ENCODE measurements at places on chromosomes 1 and 21.

GRCh38 chr1:235074523-235075047, 54.1 kb downstream of the TOMM20 start:
- no peak for DNase-seq

DNA sequence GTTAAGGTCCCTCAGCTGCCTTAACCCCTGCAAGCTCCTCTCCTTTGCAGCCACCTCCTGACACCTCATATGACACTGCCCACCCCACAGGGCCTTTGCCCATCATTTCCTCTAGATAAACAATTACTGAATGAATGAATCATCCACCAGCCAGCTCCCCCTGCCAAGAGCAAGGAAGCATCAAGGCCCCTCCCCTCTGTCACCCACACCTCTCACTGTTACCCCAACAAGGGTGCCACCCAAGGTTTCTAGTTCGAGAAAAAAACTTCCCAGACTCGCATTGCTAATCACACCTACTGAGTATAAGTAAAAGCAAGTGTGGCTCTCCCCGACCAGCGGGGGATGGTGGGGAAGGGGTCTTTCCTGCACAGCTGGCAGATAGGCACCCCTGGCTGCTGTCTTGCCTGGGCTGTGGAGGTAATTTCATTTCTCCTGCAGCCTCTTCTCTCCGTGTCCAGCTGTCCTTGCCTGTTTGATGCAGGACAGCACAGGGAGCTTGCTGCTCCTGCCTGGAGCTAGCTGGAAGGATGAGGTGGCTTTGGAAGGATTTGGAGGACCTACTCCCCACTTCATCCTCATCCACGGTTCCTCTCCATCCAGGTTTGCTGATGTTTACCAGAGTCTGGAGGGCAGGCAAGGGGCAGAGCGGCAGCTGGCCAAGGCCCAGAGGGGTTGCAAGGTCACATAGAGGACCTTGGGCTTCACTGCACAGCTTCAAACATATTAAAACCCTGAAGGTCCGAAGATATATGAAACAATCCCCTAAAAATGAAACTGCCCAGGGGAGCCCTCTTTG, 33.1 kb upstream of the LBR start:
- peak; percentile 37 for DNase-seq

DNA sequence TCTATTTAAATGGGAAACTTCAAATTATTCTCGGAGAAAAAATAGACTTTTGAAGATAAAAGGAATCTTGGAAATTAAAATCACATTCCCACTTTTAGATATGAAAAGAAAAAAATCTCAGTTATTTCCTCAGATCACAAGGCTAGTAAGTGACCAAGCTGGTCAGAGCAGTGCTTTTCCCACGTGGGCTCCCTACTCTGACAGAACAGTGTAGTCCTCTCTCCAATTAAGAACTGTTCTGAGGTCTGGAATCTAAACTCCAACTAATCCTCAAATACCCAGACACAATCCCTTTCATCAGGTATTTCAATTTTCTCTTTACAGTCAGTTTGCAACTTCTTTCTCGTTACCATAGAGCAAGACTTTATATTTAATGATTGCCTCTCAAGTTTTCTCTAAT, 50.6 kb downstream of the RGS21 start:
- no peak for DNase-seq

DNA sequence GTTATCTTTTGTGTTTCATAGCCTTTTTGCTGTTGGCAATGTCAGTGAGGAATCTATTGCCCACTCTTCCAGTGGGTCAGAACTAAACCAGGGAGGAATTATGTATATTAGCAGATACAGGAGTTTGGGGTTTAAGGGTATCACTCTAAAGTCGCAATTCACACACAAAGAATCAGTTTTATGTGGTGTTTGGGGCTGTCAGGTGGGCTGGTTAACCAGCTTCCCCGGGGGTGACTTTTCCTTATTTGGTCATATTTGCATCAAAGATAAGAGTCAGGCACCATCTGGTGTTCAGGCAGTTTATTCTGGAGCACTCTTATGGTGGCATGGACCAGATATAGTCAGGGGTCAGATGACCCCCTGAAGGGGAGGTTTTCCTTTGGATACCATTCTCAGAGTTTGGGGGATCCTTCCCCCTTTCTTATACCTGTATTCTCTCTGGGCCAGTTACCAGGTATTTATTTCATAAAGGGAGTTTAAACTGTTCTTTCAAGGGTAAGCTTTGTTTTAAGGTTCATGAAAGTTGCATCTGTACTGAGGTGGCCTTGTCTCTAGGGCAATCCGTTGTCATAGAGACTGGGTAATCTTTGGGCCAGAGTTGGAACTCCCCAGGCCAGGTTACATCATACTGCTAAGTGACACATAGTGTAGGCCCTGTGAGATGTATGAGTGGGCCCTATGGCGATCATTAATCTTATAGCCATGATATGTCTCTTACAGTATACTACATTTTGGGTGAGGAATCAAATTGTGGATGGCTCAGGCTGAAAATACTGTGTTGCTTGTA, 148.2 kb downstream of the RWDD3 start:
- DNase-seq: no peak

DNA sequence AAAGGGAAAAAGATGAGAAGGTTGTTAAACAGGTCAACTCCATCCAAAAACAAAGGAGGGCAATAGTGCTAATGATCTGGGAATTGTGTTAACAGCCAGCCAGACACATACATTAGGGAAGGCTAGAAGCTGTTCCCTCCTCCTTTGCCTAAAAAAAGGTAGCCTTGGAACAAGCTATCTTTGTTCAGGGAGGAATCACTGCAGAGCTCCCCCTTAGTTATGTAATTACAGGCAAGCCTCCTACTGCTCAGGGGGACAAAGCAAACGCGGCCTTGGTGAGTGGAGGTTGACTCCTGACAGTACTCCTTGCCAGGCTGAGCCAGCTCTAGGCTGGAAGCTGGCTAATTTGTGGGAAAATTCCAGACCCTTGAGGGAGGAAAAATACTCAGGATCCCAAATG, 97.6 kb downstream of the VAV3 start:
- no peak for DNase-seq

GRCh38 chr1:101174722-101175121, 62.1 kb upstream of the S1PR1 start:
- no peak for DNase-seq

- DNase-seq: no peak
Measured at GRCh38 chr1:162206300-162206699, 136.8 kb downstream of the NOS1AP start.

DNA sequence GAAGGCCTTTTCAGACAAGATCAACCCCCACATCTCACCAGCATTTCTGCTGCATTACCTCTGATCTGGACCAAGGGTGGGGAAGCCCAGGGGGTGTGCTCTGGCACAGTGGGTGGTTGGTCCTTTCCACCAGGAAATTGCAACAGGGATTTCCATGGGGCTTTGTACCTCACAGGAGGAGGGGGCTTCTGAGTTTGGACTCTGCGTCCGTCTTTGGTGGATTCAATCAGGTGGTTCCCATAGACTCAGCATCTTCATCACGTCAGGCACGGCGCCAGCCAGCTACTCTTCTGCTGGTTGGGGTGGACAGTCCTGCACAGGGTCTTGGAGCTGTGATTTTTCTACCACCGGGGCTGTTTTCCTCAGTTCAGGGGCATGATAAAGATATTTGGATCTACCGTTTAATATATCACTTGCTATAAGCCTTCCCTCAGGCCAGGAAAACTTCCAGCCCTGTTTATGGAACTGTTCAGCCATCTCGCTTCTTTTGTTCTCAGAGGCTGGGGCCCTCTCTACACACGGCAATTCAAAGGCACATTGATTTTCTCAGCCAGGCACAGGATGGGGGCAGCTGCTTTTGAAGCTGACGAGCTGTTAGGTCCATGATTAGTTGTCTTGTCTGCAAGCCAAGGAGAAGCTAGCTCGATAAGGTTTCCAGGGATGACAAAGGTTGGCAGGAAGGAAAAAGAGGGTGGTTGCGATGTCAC, 467.3 kb downstream of the CAMTA1 start:
- no peak for DNase-seq

DNA sequence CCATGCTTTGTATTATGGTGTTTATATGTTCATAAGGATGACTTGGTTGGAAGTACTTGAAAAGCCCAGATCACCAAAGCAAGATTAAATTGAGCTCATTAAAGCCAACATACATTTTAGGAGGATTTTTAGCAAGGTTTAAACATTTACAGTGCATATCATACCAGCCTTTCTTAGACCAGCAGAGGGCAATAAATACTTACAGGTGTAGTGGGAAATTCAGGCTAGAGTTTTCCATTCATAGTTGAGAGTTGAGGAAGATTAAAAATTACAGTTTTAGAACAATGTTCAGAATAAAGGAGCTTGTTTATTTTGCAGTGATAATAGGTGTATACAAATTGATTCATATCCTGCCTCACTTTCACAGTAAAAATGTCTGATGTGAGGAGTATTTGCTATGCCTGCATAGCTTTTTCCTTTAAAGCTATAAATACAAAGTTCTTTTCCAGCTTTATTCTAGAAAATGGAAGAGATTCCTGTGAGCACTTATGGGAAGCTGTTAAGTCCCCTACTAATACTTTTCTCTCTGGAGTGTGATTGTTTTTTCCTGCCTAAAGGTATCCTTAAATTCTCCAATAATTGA, 35.3 kb downstream of the DTL start:
- no peak for DNase-seq

- no peak for DNase-seq
Measured at GRCh38 chr1:223177681-223178080, 34.6 kb upstream of the TLR5 start.

DNA sequence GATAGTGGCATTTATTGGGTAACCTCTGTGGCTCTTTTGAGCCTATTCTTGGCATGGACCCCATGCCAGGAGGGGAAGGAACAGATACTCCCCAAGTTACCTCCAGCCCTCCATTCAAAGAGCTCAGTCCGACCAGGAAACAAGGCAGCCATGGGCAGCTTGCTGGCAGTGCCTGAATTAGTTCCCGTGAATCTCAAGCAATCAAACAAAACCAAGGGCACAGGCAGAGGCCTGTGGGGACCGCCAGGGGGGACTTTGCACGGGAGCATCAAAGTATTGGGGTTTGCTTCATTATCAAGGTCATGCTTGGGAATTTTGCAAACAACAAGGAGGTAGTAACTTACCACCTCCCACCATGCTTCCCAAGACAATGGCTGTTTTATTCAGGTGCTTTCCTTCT, 81.2 kb upstream of the IFFO2 start:
- DNase-seq: no peak

- no peak for DNase-seq
Measured at GRCh38 chr1:201400852-201401230, 1.7 kb upstream of the LAD1 start.

DNA sequence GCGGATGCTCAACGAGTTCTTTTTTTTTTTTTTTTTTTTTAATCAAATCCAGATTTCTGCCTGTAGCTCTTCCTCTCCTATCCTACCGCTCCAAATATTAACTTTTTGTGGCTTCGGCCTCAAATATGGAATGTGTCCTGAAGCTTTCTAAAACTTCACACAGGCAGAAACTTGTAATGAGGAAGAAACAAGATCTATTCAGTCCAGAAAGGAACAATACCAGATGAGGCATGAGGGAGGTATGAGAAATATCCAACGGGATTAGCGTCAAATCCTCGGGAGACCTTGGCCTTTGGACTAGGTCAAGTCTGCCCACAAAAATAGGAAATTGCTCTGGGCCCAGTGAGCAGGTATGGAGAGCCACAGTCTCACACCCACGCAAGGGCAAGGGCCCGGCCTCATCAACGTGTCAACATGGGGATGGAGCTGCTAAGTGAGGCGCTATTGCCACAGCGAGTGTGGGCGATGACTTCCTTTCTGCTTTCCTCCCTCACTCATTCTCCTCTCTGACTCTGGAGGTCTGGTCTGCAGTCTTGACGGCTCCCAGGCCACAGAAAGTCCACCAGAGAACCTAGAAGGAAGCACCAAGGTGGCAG, 66.6 kb downstream of the BCAR3 start:
- DNase-seq: no peak

DNA sequence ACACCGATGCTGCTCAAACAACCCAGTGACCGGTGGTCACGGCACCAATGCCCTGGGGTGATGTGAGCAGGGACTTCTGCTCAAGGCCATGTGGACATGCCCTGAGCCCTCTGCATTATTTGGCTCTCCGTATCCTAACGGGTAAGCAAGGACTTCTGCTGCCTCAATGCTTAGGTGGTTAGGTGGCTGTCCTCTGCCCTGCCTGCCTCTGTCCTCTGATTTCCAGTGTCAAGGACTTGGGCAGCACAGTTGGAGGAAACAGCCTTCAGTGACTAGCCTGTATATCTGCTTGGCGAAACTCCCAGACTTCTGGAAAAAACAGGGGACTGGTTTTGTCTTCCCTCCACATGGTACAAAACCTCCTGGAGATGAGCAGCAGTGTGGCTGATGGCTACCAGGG, 34.5 kb downstream of the DNAJC11 start:
- DNase-seq: no peak

DNA sequence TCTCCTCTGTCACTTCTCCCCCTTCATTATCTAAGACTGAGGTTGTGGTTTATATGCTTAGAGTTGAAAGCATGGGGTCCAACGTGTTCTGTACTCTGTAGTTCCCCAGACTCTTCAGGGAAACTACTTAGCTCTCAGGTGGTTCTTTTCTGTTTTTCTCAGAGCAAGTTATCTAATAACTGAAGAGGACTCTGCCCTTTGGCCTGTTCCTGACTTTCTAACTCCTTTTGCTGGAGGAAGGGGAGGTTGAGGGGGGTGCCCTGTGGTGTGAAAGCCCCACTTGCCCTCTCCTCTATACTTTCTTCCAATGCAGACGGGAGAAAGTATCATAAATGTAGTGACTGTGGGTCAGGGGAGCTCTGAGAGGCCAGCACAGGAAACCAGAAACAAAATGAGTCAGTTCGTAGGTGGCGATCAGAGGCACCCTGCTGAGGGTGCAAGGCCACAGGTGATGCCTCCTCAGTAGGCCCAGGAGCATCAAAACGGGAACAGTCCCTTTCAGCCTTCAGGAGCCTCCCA, 5.0 kb downstream of the SLC25A44 start:
- no peak for DNase-seq

DNA sequence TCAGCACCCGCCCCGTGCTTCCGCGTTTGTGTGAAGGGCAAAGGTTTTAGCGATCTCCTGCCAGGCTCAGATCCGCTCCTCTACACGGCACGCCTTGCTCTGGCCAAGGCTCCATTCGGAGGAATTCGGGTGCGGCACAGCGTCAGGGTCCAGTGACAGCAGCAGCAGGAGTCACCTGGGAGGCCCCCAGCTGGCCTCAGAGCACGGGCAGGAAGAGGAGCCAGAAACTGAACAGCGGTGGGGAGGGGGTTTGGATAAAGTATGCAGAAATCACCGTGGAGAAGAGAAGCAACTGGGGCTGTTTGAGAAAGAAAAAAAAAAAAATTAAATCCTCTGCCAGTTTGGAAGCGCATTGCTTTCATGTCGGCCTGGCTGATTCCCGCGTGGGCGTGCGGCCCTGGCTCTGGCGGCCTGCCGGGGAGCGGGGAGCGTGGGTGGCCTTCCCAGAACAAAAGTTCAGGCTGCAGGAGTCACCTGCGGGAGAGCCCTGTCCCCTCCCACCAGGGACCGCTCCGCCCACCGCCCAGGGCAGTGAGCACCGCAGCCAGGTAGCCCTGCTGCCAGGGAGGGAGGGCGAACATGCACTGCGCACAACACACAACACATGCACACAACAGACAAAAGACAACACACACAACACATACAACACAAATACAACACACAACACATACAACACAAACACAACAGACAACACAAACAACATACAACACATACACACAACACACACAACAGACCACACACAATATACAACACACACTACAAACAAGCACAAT, 107.6 kb downstream of the ETS2 start:
- no peak for DNase-seq
